CD4-positive, alpha-beta memory T cell (primary cell): ENCODE measurements at places on chromosomes 4 and X. TPM values are rescaled to one million over a fixed set of nuclear protein-coding genes. Genes with fewer than 3 reads are reported as not detected.

DNA sequence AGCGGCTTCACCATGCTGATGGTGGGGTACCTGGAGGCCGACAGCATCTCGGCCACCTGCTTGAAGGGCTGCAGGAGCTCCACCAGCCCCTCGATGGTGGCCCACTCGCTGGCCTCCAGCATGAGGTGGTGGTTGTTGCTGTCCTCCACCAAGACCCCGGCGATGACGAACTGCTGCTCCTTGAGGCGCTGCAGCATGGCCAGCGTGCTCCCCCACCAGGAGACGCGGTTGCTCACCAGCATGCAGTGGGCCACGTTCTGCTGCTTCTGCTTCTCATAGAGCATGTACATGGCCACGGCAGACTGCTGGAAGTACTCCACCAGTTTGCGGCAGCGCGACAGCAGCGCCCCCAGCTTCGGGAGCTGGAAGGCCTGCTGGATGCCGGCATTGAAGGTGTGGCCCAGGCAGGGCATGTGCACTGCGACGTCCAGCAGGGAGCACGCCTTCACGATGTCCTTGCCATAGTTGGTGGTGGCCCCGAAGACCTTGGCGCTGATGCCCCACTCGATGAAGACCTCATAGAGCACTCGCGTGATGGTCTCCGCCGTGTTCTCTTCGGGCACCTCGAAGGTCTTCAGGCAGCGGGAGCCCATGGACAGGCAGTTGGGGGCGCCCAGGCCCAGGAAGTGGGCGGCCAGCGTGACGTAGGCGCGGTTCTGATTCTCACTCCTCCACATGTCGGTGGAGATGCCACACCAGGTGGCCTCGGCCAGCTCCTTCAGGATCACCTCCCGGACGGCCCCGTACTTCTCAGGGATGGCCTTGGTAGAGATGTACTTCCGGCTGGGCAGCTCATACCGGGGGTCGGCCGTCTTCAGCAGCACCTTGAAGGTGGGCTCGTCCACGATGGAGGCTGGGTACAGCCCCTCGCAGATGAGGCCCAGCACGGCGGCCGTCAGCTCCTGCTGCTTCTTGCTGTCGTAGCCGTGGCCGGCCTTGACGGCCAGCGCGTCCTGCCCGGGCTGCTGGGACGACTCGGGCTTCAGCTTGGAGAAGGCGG, 11.0 kb downstream of the DHRSX start:
- H3K4me3 ChIP-seq, result no peak overlapping the region
- no peak overlapping the region for H3K27ac ChIP-seq
- no peaks in the 10 kb centered on the region for H3K4me1 ChIP-seq
- no peaks in the 10 kb centered on the region for H3K27me3 ChIP-seq
- H3K36me3 ChIP-seq, result peaks cover 14% of the 10 kb centered on the region

- DNase-seq, result no peak
- no peak overlapping the region for H3K27ac ChIP-seq
- no peaks in the 10 kb centered on the region for H3K36me3 ChIP-seq
- no peak overlapping the region for H3K4me3 ChIP-seq
- H3K27me3 ChIP-seq, result no peaks in the 10 kb centered on the region
- no peaks in the 10 kb centered on the region for H3K4me1 ChIP-seq
Measured at GRCh38 chrX:23118890-23119527, 119.2 kb downstream of the DDX53 start.

- H3K36me3 ChIP-seq, result no peaks in the 10 kb centered on the region
- no peaks in the 10 kb centered on the region for H3K4me1 ChIP-seq
- no peak for DNase-seq
- no peak overlapping the region for H3K4me3 ChIP-seq
- no peaks in the 10 kb centered on the region for H3K27me3 ChIP-seq
Measured at GRCh38 chr4:139791681-139792080, 126.1 kb downstream of the MGST2 start.

DNA sequence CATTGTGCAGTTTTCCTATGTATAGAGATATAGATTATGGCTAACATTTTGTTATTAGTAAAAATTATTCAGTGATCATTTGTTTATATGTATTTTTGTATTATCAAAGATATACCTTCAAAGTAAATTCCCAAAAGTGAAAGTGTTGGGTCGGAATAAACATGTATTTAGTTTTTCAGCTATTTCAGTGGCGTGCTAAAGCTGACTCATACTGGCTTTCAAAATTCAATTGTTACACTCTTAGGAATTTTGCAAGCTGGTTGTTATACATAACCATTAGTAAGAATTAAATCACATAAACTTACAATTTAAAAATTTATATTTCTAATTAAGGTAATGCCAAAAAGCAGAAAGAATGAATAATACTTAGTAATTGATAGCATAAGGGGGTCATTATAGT, 288.4 kb upstream of the NRK start:
- no peaks in the 10 kb centered on the region for H3K36me3 ChIP-seq
- DNase-seq, result no peak
- no peaks in the 10 kb centered on the region for H3K4me1 ChIP-seq
- H3K4me3 ChIP-seq, result no peak overlapping the region
- H3K27ac ChIP-seq, result no peak overlapping the region

DNA sequence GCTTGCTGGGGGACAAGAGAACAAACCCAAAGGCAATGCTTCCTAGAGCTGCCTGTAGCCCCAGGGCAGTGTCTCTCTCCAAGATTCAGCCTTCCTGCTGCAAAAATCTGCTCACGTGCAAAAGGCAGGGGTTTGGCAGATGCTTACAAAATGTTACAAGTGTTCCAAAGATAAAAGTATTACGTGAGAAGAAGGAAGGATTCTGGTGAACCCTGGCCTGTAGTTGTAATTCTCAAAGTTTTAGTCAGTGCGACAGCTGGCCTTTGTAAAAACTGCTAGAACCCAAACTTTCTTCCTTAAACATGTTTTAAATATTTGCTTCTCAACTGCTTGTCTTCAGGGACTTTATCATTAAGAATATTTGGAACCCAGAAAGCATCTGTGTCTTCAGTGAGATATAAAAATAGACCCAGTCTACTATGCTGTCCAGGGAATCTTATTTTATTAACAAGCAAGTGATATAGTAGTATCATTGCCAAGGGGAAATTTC, 232.3 kb downstream of the FRMPD4 start:
- H3K4me3 ChIP-seq, result no peak overlapping the region
- no peaks in the 10 kb centered on the region for H3K4me1 ChIP-seq
- no peak overlapping the region for H3K27ac ChIP-seq
- DNase-seq, result no peak
- H3K36me3 ChIP-seq, result no peaks in the 10 kb centered on the region
- H3K27me3 ChIP-seq, result no peaks in the 10 kb centered on the region

The CLCN4 gene
- total RNA-seq, result 0.29 TPM

The COL25A1 gene
- total RNA-seq, result 0.44 TPM

GRCh38 chr4:123383566-123383965, 13.0 kb upstream of the SPRY1 start:
- no peak overlapping the region for H3K27ac ChIP-seq
- H3K36me3 ChIP-seq, result no peaks in the 10 kb centered on the region
- no peak for DNase-seq
- no peak overlapping the region for H3K4me3 ChIP-seq

GRCh38 chr4:139279760-139280620, at the start of gene MGARP:
Gene MGARP (minus strand): TSS chr4:139280225. CDS start chr4:139280158, 67 bp downstream.
- no peak for DNase-seq
- H3K27ac ChIP-seq, result no peak within 1 kb of the TSS
- peaks cover 24% of the 10 kb centered on the region for H3K27me3 ChIP-seq
- H3K36me3 ChIP-seq, result no peaks in the 10 kb centered on the region
- H3K4me1 ChIP-seq, result peaks cover 17% of the 10 kb centered on the region

- H3K27ac ChIP-seq, result no peak overlapping the region
- H3K4me3 ChIP-seq, result no peak overlapping the region
- H3K27me3 ChIP-seq, result no peaks in the 10 kb centered on the region
- no peaks in the 10 kb centered on the region for H3K4me1 ChIP-seq
- H3K36me3 ChIP-seq, result no peaks in the 10 kb centered on the region
Measured at GRCh38 chr4:140858897-140859296, 102.7 kb upstream of the TBC1D9 start.

GRCh38 chr4:1033840-1034551, 22.6 kb downstream of the FGFRL1 start:
- no peak overlapping the region for H3K27ac ChIP-seq
- no peaks in the 10 kb centered on the region for H3K36me3 ChIP-seq
- H3K4me3 ChIP-seq, result no peak overlapping the region
- H3K27me3 ChIP-seq, result no peaks in the 10 kb centered on the region
- H3K4me1 ChIP-seq, result no peaks in the 10 kb centered on the region

DNA sequence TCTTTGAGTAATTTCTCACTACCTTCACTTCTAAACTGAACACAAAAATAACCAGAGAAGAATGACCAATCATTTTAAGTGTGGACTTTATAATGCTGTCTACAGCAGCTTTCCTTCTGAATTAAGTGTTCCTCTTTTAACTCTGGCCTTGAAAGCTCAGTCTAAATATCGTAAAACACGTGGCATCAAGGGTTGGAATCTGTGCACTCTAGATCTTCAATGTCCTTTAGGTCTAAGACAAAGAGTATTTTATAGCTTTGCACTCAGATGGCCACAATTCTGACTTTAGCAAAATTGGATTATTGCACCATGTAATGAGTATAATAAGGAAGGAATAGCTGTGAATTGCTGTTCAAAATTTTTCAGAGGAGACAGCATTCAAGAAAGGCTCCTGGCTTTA, 197.1 kb upstream of the UGT8 start:
- no peak for DNase-seq
- H3K27me3 ChIP-seq, result no peaks in the 10 kb centered on the region
- no peaks in the 10 kb centered on the region for H3K4me1 ChIP-seq
- no peaks in the 10 kb centered on the region for H3K36me3 ChIP-seq

The LRRC66 gene
- total RNA-seq, result 0.30 TPM

GRCh38 chr4:150056569-150056968, 21.7 kb upstream of the DCLK2 start:
- DNase-seq, result no peak
- no peaks in the 10 kb centered on the region for H3K4me1 ChIP-seq
- H3K27me3 ChIP-seq, result no peaks in the 10 kb centered on the region
- H3K4me3 ChIP-seq, result no peak overlapping the region
- H3K36me3 ChIP-seq, result no peaks in the 10 kb centered on the region

The ABCG2 gene
- 0.61 TPM for total RNA-seq

GRCh38 chrX:140342410-140342809, 162.5 kb downstream of the SOX3 start:
- H3K4me1 ChIP-seq, result no peaks in the 10 kb centered on the region
- H3K36me3 ChIP-seq, result no peaks in the 10 kb centered on the region
- no peak for DNase-seq

DNA sequence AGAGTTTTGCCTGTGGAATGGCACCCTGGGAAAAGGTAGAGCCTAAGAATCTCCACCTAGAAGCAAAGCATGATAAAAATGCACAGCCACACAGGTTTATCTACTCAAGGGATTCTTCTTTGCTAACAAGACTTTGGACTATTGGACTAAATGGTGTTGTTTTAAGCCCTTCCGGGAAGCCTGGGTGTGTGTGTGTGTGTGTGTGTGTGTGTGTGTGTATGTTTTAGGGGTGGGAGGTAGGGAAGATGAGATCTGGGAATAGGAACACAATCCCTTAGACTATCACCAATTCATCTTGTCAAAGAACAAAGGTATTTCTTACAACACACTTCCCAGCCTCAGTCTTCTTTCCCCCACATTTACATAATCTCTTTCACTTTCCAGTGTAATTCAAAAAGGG, 327.5 kb upstream of the FGF16 start:
- H3K27me3 ChIP-seq, result no peaks in the 10 kb centered on the region
- no peak for DNase-seq
- no peaks in the 10 kb centered on the region for H3K4me1 ChIP-seq
- H3K4me3 ChIP-seq, result no peak overlapping the region

DNA sequence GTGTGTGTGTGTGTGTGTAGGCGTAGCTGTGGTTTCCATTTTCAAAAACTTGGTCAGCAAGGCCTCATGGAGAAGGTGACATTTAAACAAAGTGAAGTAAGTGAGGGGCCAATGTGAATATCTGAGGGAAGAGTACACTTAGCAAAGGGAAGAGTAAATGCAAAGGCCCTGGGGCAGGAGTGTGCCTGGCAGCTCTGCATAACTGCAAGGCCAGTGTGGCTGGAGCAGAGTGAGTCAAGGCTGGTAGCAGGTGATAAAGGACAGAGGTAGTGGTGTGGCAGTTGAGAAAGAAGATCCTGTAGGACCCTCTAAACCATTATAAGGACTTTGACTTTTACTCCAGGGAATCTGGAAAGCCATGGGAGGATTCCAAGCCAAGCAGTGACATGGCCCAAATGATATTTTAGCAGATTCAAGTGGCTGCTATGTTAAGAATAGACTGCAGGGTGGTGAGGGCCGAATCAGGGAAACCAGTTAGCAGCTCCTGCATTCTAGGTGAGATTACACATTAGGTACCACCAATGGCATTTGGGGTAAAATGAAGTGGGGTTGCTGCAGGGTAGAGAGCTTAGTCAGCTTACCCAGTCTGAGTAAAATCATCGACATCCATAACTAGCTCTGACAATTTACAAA, 5.9 kb upstream of the TBC1D1 start:
- H3K27ac ChIP-seq, result no peak overlapping the region
- H3K4me1 ChIP-seq, result peaks cover 4% of the 10 kb centered on the region
- no peak overlapping the region for H3K4me3 ChIP-seq
- no peaks in the 10 kb centered on the region for H3K36me3 ChIP-seq
- DNase-seq, result no peak

The CXorf49 gene
- total RNA-seq, result not detected
